ENCODE measurements at places on chromosomes 2 and 18.
A peak's percentile ranks its signal among the peaks of the same experiment; 100 is the strongest.

GRCh38 chr2:43636621-43637020 lies 439 bp upstream of the PLEKHH2 start:
- no peak for DNase-seq

DNA sequence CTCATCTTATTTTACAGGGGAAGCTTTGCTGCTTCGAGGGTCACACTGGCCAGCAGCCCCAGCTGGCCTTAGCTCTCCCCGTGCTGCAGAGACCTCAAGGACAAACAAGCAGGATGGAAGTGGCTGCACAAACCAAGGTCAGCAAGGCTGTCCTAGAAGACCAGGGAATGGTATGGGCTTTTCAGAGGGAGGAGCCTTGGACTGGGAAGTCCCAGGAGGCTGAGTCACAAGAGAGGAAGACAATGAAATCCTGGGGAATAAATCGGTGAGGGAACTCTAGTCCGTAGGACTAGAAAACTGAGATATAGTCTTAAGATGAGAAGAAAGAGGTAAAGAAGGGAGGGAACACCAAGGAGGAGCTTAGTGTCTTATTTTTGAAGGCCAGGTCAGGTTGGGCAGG lies 15.7 kb downstream of the CREG2 start:
- DNase-seq, result no peak

DNA sequence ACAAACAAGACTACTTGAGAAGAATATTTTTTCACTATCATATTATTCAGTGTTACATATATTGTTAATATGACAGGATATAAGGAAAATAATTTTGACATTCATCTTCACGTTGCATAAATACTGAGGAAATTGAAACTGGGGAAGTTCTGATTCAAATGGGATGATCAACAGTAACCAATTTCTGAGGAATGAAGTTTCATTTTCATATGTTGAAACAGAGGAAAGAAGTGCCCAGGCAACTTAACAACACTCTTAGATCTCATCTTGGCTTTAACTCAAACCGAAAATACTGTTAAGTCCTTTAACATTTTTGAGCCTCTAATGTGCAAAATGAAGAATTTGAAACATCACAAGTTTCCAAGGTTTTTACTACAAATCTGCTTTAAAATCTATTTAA lies 612.2 kb upstream of the VRK2 start:
- DNase-seq, result no peak

- no peak for DNase-seq
Measured at GRCh38 chr18:79611040-79611681, 68.4 kb upstream of the CTDP1 start.

GRCh38 chr2:239726631-239727181 lies 298.4 kb downstream of the NDUFA10 start:
- DNase-seq, result no peak

GRCh38 chr2:211068108-211068780 lies 511.8 kb downstream of the CPS1 start:
- no peak for DNase-seq

DNA sequence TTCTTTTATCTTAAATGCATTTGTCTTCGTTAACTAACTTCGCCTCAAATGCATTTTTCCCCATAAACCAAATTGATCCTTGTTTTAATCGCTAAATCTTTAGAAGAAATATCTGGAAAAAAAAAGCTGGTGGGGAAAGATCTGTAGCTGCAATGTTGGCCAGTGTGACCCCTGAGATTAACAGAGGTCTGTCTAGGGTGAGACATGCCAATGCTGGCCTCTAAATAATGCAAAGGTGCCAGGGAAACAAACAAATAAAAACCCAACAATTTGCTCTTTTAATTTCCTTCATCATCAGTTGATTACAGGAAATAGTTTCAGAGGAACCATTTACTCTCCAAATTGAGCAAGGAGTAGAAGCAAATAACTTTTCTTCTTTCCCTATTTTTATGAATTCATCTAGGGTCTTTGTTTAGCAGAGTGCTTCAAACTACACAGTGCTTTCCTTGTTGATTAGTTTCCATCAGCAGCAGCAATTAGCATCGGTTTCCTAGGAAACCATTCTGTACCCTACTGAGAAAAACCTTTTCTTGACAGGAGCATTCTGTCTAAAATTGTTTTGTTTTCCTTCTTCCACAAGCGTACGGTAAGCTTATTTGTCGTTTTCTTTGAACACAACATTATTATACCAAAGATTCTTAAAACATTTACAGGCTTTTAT lies 100.5 kb upstream of the UNC80 start:
- no peak for DNase-seq

- DNase-seq, result no peak
Measured at GRCh38 chr2:45396671-45397070, 214.4 kb downstream of the SRBD1 start.

DNA sequence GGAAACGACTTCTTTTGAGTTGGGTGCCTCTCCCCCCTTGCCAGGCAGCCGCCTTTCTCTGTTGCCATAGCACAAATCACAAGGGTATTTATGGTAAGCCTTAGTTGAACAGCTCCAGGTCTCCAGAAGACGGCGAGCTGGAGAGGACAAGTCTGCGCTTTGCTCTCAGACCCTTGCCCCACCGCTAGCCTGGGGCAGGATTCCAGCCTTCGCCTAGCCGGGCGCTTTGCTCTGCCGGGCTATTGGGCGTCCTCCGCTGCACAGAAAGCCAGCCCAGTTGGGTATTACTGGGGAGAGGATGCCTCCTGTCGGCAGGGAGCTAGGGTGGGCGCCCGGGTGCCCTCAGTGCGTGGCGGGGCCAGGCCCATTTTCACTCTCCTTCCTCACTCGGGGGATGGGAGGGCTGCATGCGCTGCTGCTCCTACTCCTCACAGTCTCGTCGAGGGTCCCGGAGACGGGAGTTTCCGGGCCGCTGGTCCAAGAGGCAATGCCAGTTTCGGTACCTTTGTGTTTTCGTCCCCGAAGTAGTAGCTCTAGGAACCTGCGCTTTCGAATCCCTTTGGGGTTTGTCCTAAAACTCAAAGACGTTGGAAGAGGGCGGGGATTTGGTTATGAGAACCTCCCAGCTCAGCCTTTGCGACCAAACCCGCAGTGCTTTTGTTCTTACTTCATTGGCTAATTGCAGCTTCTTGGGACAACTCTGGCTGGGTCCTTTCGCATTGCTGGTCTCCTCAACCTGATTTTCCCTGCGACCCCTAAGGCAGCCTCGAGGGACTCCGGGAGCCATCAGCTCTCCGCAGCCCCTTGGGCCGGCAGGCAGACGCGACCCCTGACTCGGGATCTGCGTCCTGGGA lies 3.6 kb upstream of the DLX2 start:
- no peak for DNase-seq

DNA sequence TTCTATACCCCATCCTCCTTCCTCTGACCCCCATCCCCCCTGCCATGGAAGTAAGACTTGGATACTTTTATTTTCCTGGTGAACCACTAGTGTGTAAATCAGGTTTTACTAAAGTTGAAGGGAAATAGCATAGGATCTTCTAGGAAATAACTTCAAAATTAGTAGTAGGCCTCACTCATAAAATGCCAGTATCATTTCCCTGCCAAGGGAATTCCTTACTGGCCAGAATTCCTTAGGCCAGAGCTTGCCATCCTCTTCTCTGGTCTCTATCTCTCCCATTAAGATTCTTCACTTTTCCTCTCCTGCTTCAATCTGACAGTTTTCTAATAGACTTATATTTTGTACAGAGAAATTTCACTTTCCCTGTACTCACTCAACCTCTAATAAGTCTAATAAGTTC lies 322.8 kb upstream of the TANK start:
- DNase-seq, result no peak

DNA sequence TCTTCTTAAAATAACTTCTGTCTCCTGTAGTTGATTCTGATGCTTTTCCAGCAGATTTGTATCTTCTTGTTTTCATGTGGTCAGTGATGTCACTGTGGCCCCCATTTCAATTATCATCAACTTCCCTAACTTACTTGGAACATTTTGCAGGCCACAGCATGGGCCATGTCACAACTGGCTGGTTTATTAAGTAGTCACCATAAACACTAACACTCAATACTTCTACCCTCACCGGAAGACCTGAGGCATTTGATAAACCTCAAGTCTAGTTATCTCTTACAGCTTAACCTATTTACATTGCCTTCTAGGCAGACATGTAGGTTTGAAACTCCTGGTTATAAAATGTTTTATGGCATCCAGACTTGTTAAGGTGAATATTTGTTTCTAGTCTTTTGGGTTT lies 37.4 kb upstream of the PROKR1 start:
- DNase-seq, result no peak

DNA sequence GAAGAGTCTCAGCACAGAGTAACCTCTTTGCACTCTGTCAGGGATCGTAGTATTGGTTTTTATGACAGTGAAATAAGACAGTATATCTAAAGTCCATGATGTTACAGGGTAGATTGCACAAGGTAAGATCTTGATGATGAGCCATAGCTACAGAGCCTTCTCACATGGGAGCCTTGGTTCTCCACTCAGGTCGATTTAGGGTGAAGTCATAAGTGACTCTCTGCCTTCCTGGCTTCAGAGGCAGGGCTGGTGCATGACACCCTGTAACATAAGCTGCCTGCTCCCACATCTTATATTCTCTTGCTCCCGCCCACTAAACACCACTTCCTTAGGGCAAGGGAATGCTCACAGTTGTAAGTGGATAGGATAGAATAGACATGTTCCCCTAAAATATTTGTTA lies 13.3 kb downstream of the DAPL1 start:
- no peak for DNase-seq

DNA sequence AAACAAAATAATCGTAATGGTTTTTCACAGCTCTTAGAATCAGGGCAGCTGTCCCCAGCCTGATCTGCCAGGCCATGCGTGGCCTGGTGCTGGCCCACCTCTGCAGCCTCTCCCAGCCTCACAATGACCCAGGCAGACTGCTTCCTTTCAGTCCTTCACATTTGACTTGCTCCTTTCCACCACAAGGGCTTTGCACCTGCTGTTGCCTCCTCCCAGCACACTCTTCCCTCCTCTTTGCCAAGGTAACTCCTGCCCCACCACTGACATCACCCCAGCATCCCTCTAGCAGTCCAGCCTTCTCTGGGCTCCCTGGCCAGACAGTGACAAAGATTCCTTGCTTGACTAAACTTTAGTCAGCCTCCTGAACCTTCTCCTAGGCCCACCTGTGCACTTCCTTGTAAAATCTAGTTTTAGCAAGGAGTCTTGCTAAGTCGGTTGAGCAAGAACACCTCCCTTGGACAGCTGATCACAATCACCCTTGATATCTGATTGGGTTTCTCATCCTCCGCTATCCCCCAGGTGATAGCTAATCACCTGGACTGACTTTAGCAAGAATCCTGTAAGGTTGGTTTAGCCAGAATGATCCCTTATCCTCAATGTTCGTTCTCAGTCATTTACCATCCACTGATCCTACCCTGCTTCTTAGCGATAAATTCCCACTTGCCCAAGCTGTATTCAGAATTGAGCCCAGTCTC lies 16.2 kb upstream of the RAB11FIP5 start:
- no peak for DNase-seq

DNA sequence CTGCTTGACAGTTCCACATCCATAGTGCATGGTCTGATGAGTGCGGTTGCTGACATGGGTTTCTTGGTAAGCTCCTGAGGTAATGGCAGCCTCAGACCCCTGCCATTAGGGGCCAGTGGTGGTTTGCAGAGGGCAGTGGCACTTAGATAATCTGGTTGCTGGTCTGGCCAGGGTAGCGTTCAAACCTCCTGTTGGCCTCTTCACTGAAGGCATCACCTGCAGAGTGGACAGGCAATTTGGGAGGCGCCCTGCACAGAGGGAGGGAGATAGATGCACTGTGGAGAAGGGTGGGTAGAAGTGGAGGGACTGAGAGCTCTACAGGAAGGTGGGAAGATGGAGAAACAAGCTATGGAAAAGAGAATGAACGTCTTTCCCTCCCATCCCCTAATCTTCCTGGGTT lies 3.7 kb downstream of the HTRA2 start:
- DNase-seq, result no peak

DNA sequence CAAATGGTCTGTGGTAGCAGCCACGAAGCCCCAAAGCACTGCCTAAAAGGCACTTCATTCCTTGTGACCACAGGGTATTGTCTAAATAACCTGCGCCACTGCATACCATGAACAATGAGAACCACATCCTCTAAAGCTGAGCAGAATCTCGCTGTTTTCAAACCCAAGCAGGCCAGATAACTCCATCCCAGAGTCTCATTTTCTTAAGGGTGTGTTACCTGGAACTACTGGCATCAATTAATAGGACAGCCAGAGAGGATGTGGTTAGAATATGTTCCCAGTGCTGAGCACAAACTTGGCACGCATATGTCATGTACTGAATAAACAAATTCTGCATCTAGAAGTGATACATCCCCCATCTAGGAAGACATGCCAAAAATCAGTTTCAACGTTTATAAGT lies 13.0 kb downstream of the VPS4B start:
- peak; percentile 50 for DNase-seq

DNA sequence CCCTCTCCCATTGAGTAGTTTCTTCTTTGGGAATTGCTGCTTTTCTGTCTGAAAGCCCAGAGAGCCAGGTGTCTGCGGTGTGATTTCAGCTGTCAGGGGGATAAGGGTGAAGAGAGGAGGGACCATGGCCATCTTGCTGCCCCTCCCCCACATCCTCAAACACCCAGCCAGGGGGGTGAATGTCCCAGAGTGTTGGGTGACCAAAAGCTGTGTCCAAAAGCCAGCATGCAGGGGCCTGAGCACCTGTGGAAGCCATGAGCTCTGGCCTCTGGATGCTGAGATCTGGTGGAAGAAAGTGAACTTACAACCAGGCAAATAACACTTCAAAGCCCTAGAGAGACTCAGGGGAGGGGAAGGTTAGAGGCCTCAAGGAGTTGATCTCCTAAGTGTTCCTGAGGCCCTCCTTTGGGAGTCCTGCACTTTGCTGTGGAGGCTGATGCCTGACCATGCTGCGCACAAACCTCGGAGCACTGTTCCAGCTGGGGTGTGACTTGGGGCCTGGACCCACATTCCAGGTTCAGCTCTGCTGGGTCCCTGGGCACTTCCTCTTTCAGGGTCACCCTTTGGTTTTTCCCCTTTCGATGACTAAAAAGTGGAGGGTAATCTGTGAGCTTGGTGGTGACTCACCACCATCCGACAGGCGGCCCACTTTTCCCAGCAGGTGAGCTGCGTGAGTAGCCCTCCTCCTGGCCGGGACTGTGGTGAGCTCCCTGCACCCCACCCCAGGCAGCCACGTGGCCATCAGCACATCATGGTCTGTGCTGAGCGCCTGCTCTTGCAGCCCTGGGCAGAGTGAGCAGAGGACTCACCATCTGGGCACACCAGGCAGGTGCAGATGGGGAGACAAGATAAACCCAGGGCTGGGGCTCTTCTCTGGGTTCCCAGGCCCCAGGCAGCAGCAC lies 66.8 kb upstream of the FOSL2 start:
- DNase-seq, result no peak

- DNase-seq, result no peak
Measured at GRCh38 chr2:86280191-86280667, 57.2 kb downstream of the REEP1 start.

DNA sequence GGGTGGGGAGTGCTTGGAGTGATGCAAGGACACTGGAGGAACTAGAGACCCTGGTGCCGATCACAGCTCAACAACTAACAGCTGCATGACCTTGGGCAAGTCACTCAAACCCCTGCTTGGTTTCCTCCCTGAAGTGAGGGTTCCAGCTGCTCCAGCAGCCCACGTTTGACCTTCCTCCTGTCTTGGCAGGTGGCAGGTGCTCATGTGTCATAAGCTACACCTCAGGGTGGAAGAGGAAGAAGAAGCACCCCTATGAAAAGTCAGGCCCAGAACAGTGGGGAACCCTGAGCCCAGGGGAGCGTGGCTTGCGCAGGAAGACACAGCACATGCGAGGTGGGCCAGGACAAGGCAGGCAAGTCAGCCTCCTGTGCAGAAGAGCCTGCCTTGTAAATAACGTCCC lies 42.4 kb downstream of the MRPL35 start:
- no peak for DNase-seq

Data from HFF-Myc (cell line).